ENCODE measurements at places on chromosomes 11 and 22.

DNA sequence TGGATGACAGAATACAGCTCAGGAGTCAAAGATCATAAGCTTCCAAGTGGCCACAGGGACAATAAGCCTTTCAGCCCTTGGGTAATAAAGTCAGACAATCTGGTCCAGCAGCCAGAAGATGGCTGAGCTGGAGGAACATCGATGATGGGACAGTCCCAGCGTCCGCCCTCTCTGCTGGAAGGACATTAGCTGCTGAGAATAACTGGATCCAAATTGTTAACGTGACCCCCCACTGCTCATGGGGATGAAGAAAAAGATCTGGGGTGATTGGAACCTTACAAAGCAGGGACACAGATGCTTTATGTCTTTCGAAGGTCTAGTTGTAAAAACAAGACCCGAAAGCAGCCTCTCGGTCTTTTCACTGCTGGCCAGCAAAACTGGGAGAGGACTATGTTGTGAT is 71.0 kb downstream of the IGLL5 start:
- DNase-seq = no peak

DNA sequence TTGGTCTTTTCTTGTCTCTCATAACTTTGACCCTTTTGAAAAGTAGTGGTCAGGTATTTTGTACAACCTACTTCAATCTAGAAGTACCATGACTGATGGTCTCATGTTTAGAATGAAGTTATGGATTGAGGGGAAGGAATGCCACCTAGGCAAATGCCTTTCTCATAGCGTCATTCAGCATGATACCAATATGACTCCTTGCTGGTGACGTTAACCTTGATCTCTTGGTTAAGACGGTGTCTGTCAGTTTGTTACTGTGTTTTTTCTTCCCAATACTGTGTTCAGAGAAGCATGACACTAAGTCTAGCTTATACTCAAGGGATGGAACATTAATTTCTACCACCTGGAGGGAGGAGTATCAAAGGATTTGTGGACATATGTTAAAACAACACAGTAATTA is 130.9 kb downstream of the KIF18A start:
- no peak for DNase-seq

DNA sequence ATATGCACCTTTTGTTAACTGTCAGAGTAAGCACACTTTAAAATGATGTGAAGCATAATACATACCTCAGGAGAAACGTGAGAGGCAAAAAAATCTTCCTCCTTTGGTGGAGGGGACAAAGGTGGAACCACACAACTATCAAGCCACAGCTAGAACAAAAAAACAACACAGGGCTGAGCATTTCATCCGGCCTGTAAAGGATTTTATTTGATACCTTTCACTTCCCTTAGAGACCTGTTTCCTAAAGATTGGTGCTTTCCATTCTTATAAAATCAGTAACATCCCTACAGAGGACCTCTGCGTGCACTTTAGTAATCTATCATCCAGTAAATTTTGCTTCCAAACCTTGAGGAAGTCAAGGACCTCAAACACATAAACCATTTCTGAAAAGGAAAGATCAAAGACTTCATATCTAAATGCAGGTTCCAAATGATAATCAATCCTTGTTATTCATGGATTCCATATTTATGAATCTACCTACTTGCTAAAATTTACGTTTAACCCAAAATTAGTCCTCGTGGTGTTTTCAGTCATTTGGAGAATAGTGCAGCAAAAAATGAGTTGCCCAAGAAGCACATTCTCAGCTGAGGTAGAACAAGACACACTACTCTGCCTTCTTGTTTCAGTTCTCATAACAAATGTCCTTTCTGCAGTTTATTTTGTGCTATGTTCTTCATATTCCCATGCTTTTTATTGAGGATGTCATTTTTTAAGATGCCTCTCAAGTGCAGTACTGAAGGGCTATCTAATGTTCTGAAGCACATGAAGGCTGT is 22.7 kb downstream of the ARFGAP3 start:
- no peak for DNase-seq

- no peak for DNase-seq
These were observed 7.1 kb downstream of the SFI1 start for GRCh38 chr22:31503211-31503964.

DNA sequence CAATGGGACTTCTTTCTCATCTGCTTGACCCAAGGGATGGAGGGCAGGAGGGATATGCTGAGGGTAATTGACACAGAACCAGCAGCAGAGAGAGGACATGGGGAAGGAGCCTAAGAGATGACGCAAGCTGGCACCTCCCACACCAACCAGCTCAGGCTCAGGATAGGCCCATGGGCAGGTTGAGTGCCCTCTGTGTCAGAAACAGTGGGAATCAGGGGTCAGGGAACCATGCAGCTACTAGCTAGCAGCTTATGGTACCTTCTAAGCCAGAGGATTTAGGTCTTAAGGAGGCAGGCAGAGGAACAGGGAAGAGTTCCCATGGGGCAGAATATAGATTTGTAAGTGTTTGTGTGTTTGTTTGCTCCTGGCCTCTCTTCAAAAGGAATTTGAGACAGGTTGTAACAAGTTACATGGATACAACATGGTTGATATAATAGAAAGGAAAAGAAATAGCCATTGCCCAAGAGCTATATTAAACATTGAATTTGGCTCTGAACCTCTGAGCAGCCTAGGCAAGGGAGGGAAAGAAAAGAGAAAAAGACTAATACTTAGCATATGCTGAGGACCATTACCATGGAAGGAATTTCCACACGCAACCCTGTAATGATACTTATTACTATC is 39.9 kb upstream of the NAV2 start:
- DNase-seq = no peak
